A549 treated with RU486 at 1 μM for 4 hours (cell line): ENCODE measurements at places on chromosomes 7 and 10. TPM values are rescaled to one million over a fixed set of nuclear protein-coding genes. Genes with fewer than 3 reads are reported as not detected.

Gene AUTS2
- total RNA-seq, result 3.2 to 5.1 TPM (median 4.7 TPM) in 5 replicates

Gene CTBP2
- total RNA-seq, result 90.3 to 108 TPM (median 106 TPM) in 5 replicates

Gene LMTK2
- 8.4 to 11.1 TPM (median 10.8 TPM) in 5 replicates for total RNA-seq

Gene PNLIPRP1
- not detected in 5 replicates for total RNA-seq

Gene RPEL1
- 0.08 TPM in 1 of 5 replicates, not detected in the others for total RNA-seq

Gene RET
- 0.48 to 1.1 TPM (median 0.76 TPM) in 5 replicates for total RNA-seq

Gene ADCYAP1R1
- 0.05 to 0.12 TPM (median 0.08 TPM) in 3 of 5 replicates, not detected in the others for total RNA-seq

Gene SPAM1
- not detected in 5 replicates for total RNA-seq

Gene TBX20
- 1.3 to 2.5 TPM (median 2.0 TPM) in 5 replicates for total RNA-seq

Gene ZFAND4
- 3.5 to 6.3 TPM (median 4.6 TPM) in 5 replicates for total RNA-seq

Gene MRLN
- total RNA-seq, result not detected in 5 replicates

Gene OR13A1
- not detected in 5 replicates for total RNA-seq

Gene FBXO24
- total RNA-seq, result 0.21 to 0.27 TPM (median 0.27 TPM) in 3 of 5 replicates, not detected in the others

Gene MNX1
- 4.0 to 6.6 TPM (median 6.3 TPM) in 5 replicates for total RNA-seq

Gene AGR3
- total RNA-seq, result not detected in 5 replicates

Gene PIP
- 0.28 TPM in 1 of 5 replicates, not detected in the others for total RNA-seq

Gene SLC13A1
- not detected in 5 replicates for total RNA-seq

Gene SPDYE9
- not detected in 5 replicates for total RNA-seq

Gene NUTM2B
- total RNA-seq, result 0.08 to 0.40 TPM (median 0.29 TPM) in 5 replicates

Gene OR2A5
- not detected in 5 replicates for total RNA-seq

Gene ZNF488
- 11.0 to 14.8 TPM (median 12.9 TPM) in 5 replicates for total RNA-seq

Gene SPDYE2B
- not detected in 5 replicates for total RNA-seq

Gene IQUB
- 0.03 to 0.10 TPM in 2 of 5 replicates, not detected in the others for total RNA-seq

Gene RPP30
- 45.3 to 53.0 TPM (median 50.1 TPM) in 5 replicates for total RNA-seq

Gene KCNH2
- 0.29 to 0.61 TPM (median 0.37 TPM) in 5 replicates for total RNA-seq

Gene TDRD1
- total RNA-seq, result not detected in 5 replicates

Gene GIMAP5
- total RNA-seq, result not detected in 5 replicates

Gene CTAGE15
- total RNA-seq, result not detected in 5 replicates

Gene UCN3
- not detected in 5 replicates for total RNA-seq

Gene WASHC2A
- total RNA-seq, result 12.2 to 15.0 TPM (median 12.8 TPM) in 5 replicates

Gene TMEM176A
- total RNA-seq, result not detected in 5 replicates

Gene EN2
- 0.62 to 1.0 TPM (median 0.94 TPM) in 5 replicates for total RNA-seq

Gene OR6B1
- not detected in 5 replicates for total RNA-seq

Gene ELMO1
- 1.7 to 2.9 TPM (median 2.2 TPM) in 5 replicates for total RNA-seq

Gene INTS1
- 41.0 to 63.9 TPM (median 62.3 TPM) in 5 replicates for total RNA-seq

Gene MACC1
- not detected in 5 replicates for total RNA-seq

Gene NCF1
- 0.08 to 0.17 TPM (median 0.15 TPM) in 3 of 5 replicates, not detected in the others for total RNA-seq

Gene GPR141
- total RNA-seq, result 0.10 TPM in 1 of 5 replicates, not detected in the others

Gene MSS51
- total RNA-seq, result 0.36 to 0.79 TPM (median 0.41 TPM) in 5 replicates
